ENCODE measurements at places on chromosomes 1 and 21.

- peaks cover 4% of the 10 kb centered on the region for H3K4me1 ChIP-seq
- no peaks in the 10 kb centered on the region for H3K27me3 ChIP-seq
- no peaks in the 10 kb centered on the region for H3K36me3 ChIP-seq
- peak overlapping the region; percentile 50 for H3K4me3 ChIP-seq
- DNase-seq, result peak; percentile 86
- H3K27ac ChIP-seq, result peak overlapping the region; percentile 31
Observed at GRCh38 chr1:183416850-183417771, 1.1 kb downstream of the NMNAT2 start.

GRCh38 chr1:55064071-55064581, 24.8 kb downstream of the PCSK9 start:
- no peak for DNase-seq
- no peaks in the 10 kb centered on the region for H3K27me3 ChIP-seq
- no peak overlapping the region for H3K27ac ChIP-seq

GRCh38 chr1:58572690-58573089, 4.4 kb downstream of the TACSTD2 start:
- no peak overlapping the region for H3K27ac ChIP-seq
- H3K36me3 ChIP-seq, result no peaks in the 10 kb centered on the region
- H3K4me1 ChIP-seq, result peaks cover 7% of the 10 kb centered on the region
- no peaks in the 10 kb centered on the region for H3K27me3 ChIP-seq
- no peak overlapping the region for H3K4me3 ChIP-seq

- H3K4me1 ChIP-seq, result no peaks in the 10 kb centered on the region
- no peaks in the 10 kb centered on the region for H3K27me3 ChIP-seq
- H3K4me3 ChIP-seq, result no peak overlapping the region
- no peak overlapping the region for H3K27ac ChIP-seq
- no peak for DNase-seq
- no peaks in the 10 kb centered on the region for H3K36me3 ChIP-seq
Observed at GRCh38 chr1:96206451-96206850, 515.1 kb upstream of the PTBP2 start.
